ENCODE measurements at places on chromosomes 5 and 9.

DNA sequence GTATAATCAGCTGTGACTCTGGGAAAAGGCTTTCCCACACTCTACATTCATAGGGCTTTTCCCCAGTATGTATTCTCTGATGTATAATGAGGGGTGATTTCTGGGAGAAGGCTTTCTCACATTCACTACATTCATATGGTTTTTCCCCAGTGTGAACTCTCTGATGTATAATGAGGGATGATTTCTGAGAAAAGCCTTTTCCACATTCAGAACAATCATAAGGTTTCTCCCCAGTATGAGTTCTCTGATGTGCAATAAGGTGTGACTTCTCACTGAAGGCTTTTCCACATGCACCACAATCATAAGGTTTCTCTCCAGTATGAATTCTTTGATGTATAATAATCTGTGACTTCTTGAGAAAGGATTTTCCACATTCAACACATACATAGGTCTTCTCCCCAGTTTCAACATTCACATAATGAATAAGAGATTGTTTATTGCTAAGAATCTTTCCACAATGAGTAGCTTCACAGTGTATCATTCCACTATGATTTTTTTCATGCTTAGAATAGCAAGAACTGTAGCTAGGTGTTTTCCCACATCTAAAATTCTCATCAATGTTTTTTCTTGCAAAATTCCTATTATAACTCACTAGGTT is 26.7 kb upstream of the ZNF300 start:
- DNase-seq, result no peak

DNA sequence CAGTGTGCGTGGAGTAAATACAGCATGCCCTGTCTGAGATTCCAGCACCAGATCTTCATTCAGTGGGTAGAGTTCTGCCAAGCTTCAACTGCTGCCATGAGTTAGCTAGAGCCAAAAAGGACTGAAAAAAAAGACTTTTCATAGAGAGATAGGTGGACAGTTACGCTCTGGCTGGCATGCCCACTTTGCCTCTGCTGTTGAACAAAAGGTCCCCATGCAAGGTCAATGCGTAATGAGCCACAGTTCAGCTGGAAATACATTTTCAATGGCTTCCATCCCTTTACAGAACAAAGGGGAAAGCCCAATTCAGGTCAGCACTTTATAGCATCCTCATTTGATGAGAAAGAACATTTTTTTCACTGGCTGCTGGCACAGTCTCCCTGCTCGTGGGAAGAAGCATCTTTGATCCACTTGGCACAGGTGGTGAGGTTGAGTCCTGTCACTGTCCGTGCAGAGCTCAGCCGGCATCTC is 86.9 kb upstream of the ERCC6L2 start:
- DNase-seq, result no peak

DNA sequence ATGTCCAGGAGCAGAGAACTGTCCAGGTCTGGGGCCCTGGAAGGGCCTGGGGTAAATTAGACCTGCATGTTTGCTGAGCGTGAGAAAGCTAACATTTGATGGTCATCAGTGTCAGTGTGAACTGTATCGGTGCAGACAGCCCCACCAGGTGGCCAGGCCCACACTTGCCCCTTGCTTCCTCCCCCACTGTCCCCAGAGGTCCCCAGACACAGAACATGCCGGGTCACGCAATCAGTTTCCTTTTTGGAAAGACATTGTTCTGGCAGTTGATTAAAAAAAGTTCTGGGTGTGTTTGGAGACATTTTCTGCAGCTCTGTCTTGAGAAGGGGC is 1.5 kb downstream of the NKD2 start:
- DNase-seq, result no peak

DNA sequence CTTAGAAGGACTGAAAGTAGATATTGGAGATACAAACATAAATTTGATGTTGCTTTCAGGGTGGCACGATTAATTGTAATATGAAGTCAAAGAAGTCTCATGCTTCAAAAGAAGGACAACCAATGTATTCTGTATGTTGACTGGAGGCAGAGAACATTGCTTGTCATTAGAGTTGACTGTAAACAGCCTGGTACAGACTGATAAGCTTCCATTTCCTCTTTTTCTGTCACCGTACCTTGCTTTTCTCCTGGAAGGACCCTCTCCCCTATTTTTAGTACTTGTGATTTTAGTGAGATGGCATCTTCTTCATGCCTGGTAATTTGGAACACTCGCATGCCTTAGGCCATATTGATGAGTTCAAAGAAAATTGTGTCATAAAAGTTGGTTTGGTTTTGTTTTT is 809.4 kb downstream of the PRELID2 start:
- DNase-seq, result no peak

GRCh38 chr5:78113689-78114264 is 180.7 kb downstream of the AP3B1 start:
- DNase-seq, result no peak

Data from astrocyte of the spinal cord (primary cell).